ENCODE measurements at places on chromosomes 1 and 21.

DNA sequence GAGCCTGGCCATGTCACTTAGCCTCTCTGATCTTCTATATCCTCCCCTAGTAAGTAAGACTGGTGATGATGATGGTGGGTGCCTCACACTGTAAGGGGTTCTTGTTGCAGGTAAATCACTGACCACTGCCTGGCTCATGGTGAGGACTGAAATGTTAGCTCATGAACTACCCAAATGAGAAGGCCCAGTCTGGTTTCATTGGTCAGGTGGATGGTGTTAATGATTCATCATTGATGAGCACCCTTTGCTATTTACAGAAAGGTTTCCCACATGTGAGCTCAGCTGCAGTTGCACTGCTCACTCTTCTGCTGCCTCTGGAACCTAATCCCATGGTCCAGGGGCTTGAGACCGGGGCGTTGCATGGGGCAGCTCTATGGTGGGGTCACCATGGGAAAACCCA, 417.7 kb downstream of the PRDM2 start:
- DNase-seq, result no peak

GRCh38 chr1:101363891-101364318, 127.1 kb downstream of the S1PR1 start:
- DNase-seq, result no peak

DNA sequence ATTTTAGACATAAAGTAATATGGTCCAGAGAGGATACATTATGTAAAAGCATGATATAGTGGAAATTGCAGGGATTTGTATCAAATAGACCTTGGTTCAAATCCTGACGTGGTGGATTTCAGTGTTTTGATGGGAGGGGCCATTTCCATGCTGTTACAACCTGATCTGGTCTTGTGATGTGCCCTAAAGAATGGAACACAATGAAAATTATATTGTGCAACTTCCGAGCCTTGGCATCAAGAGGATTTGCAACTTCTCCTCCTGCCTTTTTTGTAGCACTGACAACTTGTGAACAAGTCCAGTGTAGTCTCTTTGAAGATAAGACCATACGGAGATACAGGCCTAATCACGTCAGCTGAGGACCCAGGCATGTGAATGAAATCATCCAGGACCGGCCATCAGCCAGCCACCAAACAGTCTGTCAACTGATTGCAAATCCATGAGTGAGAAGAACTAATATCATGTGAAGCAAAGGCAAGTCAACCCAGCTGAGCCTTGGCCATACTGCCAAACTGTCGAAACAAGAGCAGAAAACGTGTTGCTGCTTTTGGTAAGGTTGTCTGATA, 412.1 kb downstream of the DPYD start:
- DNase-seq, result no peak

GRCh38 chr21:27590271-27590670, 623.4 kb upstream of the ADAMTS5 start:
- DNase-seq, result no peak

- peak; percentile 0 for DNase-seq
Measured at GRCh38 chr1:219927956-219928790, at the start of gene SLC30A10. TSS of gene SLC30A10 (minus strand) at chr1:219928557. CDS start at chr1:219928440, 117 bp downstream.

GRCh38 chr1:154619181-154619948, 11.4 kb upstream of the ADAR start:
- no peak for DNase-seq

DNA sequence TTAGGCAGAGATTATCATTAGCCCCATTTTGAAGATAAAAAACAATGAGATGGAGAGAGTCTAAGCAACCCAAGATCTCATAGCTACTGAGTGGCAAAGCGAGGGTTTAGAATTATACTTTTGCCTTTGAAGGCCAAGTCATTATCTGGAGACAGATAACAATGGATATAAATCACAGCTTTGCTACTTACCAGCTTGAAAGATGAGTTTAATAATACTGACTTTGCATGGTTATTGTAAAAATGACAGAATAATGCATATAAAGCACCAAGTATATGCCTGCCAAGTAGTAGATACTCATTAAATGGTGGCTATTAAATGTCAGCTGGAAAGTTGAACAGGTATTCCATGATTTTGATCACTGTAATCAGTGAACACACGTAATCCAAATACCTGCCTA, 241.6 kb upstream of the SGIP1 start:
- DNase-seq, result no peak

- no peak for DNase-seq
Measured at GRCh38 chr1:13597166-13597565, 13.5 kb downstream of the PDPN start.
